ENCODE measurements at places on chromosomes 5 and 9. TPM values are rescaled to one million over a fixed set of nuclear protein-coding genes. Genes with fewer than 3 reads are reported as not detected.

Gene MEIKIN
- total RNA-seq = not detected

GRCh38 chr9:21848615-21849014 lies 46.2 kb downstream of the MTAP start:
- DNase-seq = no peak

GRCh38 chr5:54993318-54993717 lies 7.9 kb upstream of the ESM1 start:
- peak; percentile 67 for DNase-seq

DNA sequence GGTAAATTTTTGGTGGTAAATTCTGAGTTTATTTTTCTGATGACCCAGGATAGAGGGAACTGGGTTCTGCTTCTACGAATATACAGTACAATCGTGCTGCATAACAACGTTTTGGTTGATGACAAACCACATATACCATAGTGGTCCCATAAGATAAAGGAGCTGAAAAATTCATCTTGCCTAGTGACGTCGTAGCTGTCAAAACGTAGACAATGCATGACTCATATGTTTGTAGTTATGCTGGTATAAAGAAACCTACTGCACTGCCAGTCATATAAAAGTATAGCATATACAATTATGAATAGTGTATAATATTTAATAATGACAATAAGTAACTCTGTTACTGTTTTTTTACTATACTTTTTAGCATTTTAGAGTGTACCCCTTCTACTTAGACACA lies 244.0 kb downstream of the GAS1 start:
- DNase-seq = no peak

DNA sequence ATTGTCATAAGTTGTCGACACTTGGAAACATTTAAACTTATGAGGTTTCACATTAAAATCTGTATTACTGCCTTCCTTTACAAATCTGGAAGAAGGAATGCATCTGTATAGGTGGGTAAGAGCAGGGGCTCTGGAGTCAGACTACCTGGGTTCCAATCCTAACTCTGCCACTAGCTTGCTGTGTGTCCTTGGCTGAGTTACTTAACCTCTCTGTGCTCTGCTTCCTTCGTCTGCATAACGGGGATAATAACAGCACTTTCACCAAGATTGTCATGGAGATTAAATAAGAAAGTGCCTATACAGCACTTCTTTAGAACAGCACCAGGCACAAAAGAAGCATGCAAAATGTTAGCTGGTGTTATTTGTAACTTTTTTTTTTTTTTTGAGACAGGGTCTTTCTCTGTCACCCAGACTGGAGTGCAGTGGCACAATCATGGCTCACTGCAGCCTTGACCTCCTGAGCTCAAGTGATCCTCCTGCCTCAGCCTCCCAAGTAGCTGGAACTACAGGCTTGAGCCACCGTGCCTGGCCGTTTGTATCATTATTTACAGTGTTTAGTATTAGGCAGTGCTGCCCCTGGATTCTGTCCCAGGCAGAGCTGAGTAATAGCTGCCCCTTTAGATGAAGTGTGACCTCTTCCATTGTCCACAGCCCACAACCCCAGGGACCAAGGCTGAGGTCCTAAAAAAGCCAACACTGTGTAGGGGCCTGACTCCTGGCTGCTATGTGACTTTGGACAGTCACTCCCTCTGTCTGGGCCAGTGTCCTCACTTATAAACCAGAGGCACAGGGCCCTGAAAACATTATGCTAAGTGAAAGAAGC lies 25.4 kb upstream of the TTLL11 start:
- DNase-seq = no peak

Gene GABRA6
- total RNA-seq = not detected

DNA sequence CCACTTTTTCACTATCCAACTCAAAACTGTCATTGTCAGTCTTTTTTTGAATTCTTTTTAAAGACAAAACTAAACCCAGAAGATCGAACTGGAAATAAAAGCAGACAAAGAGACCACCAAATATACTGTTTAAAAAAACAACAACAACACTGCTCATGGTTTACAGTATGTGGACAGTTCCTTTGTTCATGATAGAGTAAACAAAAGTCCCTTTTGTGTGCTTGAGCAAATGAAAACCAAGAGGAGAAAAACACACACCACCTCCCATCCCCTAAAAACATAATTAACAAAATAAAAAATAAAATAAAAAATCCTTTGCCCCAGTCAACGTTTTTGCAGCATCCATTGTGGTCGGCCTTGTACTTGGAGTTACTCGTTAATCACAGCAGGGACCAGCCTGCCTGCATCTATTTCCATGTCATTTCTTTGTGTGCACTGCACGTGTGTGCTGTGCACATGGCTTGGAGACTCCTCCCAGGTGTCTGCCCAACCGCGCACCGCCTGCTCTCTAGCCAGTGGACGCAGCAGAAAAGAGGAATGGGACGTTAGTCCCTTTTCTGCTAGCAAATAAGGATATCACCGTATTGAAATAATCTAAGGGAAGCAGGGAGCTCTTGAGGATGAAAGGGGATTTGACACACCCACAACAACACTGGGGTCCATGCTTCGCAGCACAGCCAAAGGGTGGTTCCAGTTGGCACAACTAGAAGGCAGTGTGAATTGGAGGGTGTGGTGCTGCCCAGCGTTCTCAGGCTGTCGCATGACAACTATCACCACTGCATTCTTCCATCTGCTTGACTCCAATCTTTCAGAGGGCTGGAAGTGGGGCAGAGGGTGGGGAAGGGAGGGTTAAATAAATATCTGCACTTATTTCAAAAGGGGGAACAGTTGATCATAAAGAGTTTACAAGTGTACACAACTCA lies 130.0 kb downstream of the SEMA6A start:
- no peak for DNase-seq

Gene PCDHGB7
- total RNA-seq = 8.2 TPM

- DNase-seq = no peak
Measured at GRCh38 chr9:91427873-91428272, 4.2 kb upstream of the NFIL3 start.

DNA sequence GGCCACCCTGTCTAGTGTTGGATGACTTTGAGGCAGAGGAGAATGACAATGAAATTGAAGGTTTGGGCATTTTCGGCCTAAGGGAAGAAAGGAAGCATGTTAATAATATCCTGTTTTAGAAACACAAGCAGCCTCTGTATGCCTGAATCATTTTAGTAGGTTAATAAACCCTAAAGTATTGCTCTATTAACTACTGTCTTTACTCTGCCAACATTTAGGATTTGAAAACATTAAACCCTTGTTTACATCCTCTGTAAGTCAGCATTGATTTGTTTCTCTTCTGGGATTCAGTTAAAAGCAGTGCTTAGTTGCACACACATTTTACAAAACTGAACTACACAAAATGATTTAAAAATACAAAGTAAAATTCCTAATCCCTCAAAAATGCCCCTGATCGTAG lies 358.9 kb downstream of the ARRDC3 start:
- DNase-seq = no peak

GRCh38 chr5:3446410-3446809 lies 149.2 kb upstream of the IRX1 start:
- no peak for DNase-seq

GRCh38 chr9:131475956-131476776 lies 26.6 kb upstream of the POMT1 start:
- DNase-seq = no peak

DNA sequence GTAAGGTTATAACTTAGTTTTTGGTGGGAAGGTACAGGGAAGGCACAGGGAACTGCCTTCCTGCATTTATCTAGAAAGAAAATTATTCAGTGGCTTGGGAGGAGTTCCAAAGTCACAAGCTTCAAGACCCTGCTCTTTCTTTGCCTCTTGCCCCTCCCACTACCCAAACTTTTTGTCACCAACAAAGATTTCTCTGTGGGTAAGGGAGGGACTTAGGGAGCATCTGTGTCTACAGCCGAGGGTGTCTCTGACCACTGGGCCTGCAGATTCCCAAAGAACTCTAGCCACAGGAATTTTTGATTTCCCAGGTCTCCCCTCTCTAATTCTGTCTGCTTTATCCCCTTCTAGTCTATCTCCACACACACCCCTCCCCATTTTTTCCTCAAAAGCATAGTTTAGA lies 2.1 kb downstream of the ECSCR start:
- DNase-seq = no peak

Gene CORO2A
- total RNA-seq = 0.51 TPM

DNA sequence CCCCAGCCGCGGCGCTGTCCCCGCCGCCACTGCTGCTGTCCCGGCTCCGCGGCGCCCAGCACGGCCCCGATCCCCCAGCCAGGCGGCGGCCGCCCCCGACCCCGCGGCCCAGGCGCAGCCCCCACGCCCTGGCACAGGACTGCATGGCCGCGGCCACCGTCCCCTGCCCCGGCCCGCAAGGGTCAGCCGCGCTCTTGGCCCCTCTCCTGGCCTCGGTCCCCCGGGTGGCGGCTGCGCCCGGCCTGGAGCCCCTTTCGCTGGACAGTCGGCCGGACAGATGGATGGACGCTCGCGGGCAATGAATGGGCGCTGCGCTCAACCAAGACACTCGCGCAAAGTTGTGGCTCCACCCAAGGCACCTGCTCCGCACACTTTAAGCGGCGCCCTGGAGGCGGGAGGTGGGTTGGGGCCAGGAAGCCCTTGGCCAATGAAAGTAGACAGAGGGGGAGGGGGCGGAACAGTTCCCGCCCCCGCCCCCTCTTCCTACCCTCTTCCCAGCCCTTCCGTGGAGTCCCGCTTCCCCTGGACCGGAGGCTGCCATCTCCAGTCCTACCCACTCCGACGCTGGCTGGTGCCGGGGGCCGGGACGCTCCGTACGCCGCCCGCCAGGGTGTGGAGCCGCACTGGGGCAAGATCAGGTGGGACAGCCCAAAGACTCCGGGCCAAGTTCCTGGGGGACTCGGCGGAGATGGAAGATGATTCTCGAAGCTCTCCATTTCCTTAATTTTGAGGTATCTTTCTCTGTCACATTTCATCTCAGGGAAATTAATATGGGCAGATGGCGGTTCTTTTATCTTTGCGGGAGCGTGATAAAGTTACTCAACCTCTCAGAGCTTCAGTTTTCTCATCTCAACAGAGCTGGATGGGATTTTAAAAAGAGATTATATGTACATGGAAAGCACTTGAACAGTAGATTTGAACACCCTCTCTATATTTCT lies at the start of gene GLDC:
Gene GLDC (minus strand): TSS at position 375 of the 938 bp plus-strand sequence. CDS start 230 bp downstream, at position 145.
- peak; percentile 17 for DNase-seq

DNA sequence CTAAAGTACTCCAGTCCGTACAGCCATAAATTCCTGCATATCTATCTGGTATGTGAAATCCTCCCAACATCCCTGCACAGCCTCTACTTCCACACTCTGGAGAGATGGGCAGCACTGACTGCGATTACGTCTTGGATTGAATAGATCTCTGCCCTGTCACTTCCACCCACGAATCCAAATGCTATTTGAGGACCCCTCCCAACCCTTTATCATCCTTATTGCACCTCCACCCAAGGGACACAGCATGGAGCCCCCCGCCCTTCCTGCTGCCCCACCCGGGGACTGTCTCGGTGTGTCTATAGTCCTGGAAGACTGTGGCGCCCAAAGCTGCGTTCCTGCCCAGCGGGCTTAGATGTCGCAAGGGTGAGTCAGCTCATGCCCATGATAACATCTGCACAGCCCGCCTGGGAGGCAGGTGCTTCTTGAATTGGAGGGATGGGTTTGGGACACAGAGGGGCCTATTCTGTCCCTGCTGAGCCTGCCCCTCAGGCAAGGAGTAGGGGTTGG lies 105.7 kb upstream of the HAND1 start:
- DNase-seq = no peak

Gene GABRB2
- not detected for total RNA-seq

- peak; percentile 29 for DNase-seq
Measured at GRCh38 chr9:90044710-90045151, 439.9 kb downstream of the GADD45G start.

Measured in dermis microvascular lymphatic vessel endothelial cell (primary cell).